ENCODE measurements at places on chromosomes 3 and 15. TPM values are rescaled to one million over a fixed set of nuclear protein-coding genes. Genes with fewer than 3 reads are reported as not detected.

TM4SF1 gene
- polyA plus RNA-seq: 21.4 TPM

SLC30A4 gene
- 12.4 TPM for polyA plus RNA-seq

EHHADH gene
- polyA plus RNA-seq: 12.2 TPM

IQCH gene
- polyA plus RNA-seq: 0.27 TPM

PIK3R4 gene
- 32.4 TPM for polyA plus RNA-seq

PLOD2 gene
- 19.5 TPM for polyA plus RNA-seq

PLSCR5 gene
- polyA plus RNA-seq: not detected

HCN4 gene
- polyA plus RNA-seq: 0.45 TPM

IFT80 gene
- 24.1 TPM for polyA plus RNA-seq
